EL (cell line): ENCODE measurements at places on chromosomes 1 and 21.

DNA sequence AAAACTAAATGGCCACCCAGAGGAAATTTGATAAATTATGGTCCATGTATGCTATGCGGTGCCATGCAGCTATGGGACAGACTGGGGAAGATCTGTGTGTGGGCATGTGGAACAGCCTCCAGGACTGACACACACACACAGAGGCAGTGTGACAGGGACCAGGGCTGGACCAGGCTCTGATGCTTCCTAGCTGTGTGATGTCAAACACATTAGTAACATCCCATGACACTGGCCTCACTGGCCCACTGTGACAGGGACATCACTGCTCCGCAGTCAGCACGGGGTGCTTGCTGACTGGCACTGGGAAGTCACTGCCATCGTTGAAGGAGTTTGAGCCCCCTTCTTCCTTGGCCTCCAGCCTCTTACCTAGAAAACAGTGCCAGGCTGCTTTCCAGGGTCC lies 13.9 kb downstream of the RAP1GAP start:
- DNase-seq: no peak

DNA sequence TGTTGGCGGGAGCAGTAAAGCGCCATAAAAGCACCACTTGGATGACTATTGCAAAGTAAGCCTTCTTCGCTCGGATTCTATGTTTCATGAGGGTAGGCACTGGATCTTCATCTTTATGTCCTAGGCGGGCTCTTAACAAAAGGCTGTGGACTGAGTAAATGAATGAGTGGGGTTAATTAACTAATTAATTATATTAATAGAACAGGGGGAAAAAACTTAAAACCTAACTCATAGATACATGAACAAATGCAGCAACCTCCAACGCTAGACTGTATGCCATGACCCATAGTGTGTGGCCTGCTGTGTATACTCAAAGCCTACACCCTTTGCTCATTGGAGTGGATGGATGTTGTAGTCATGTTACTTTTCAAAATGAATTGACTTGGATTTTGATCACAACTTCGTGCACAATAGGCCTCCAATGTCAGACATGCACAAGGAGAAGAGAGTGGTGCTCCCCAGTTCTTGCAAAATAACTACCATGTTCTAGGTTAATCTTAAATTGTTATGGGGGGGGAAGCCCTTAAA lies 417 bp upstream of the GFI1 start:
- no peak for DNase-seq

DNA sequence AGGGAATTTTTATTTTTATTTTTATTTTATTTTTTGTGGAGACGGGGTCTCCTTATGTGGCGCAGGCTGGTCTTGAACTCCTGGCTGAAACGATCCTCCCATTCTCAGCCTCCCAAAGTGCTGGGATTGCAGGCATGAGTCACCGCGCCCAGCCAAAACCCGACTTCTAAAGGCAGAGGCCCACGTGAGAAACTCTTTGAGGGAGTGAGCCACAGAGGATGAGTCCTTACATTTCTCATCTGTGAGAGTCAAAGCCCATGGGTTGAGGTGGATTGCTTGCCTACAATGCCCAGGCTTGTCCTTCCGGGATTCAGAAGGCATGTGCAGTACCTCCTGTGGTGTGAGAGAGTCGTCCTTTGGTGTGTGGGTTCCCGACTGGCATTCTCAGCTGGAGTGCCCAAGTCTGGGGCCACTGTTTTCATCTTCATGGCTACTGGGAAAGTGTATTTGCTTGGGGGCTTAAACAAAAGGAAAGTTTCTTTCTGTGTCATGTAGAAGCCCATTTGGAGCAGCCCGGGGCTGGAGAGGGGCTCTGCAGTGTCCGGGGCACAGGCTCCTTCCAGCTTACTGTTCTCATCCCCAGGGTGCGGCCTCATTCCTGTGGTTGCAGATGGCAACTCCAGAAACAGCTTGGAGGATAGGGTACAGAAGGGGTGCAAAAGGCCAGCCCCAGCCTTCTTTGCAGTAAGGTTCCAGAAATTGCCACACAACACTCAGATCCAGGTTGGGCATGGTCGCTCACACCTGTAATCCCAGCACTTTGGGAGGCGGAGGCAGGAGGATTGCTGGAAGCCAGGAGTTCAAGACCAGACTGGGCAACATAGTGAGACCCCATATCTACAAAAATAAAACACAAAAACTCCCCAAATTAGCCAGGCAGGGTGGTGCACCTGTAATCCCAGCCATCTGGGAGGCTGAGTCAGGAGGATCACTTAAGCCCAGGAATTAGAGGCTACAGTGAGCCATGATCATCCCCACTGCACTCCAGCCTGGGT lies 29.4 kb upstream of the CSF3R start:
- DNase-seq: peak; percentile 40

DNA sequence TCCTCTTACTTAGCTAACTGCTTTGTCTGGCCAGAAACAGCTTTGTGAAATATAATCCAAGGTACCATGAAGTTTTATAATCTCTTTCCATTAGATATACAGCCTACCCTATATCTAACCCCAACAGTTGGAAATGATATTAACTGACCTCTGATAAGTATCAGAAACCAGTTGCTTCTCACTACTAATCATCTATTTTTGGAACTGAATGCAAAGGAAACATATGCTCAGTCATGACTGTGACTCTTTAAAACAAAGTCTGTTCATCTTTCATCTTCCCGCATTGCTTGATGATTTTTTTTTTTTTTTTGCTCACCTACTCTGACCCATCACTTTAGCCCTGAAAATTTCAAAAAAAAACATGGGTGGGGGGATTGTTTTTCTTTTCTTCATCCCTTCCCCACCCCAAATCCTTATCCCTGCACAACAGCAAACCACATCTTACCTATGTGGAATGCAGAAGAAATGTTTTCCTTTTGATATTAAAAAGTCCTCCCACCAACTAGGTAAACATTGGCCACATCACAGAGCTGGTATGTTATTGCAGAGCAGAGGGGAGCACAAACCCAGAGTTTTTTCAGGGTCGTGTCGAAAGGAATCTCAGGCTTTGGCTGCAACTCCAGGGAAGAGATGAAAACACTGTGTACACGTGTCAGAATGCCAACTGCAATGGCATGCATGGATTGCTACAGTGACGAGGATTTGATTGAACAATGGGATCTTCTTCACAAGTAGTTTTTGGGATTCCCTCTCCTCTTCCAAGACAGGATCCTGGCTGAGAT lies 137.3 kb downstream of the SLC30A10 start:
- DNase-seq: peak; percentile 55

DNA sequence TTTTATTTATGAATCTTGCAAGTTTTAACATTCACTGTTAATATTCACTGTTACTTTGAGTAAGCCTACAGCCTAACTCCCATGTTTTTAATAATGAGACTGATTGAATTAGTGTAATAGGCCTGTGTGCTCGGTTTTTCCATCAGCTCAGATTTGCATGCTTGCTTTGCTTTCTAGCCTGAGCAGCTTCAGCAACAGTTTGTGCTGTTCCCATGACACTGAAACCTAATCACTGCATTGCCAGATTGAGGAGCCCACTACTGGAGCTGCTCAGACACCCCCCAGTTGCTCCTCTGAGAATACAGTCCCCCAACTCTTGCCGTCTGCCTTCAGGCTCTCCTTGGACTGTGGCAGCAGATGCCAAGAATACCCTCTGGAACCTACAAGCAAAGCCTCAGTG lies 695.4 kb downstream of the BRINP3 start:
- DNase-seq: no peak

- DNase-seq: peak; percentile 61
Observed at GRCh38 chr1:234613128-234613875, 3.3 kb upstream of the IRF2BP2 start.

DNA sequence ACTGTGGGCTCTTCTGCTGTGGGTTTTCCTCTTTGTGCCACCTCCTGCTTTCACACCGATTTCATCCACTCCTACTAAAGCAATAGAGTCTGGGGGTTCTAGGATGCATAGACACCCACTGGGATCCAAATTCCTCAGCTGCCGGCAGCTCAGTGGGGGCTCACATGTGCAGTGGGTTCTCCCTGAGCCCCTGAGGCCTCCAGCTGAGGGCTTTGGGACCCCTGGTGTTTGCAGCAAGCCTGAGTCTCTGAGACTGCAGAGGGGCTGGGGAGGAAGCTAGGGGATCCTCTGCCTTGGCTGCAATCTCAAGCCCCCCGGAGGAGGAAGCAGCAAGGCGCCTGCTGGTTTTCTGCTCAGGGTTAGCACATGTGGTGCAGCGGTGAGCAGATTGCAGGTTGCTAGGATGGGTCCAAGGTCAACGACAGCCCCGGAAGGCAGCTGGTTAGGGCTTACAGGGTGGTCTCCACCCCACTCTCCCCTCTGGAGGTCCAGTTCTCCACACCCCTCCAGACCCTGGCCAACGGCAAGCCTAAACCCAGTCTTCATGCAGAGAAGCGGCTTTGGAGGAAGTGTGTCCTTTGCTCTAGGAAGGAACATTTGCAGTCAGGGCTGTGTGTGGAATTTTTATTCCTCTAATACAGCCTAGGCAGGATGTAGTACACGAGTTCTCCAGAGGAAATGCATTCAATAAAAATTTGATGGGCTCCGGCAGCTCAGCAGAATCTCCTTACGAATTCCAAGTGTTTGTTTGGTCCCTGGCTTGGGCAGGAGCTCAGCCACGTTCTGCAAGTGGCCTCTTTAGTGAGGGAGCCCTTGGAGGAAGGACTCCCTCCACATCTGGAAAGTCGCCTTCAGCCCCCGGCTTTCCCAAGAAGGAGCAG lies 269.1 kb upstream of the VAMP3 start:
- DNase-seq: no peak

GRCh38 chr1:168656485-168656884 lies 72.5 kb downstream of the DPT start:
- DNase-seq: no peak

- no peak for DNase-seq
Observed at GRCh38 chr1:37795340-37796125, 1.9 kb downstream of the MANEAL start.

DNA sequence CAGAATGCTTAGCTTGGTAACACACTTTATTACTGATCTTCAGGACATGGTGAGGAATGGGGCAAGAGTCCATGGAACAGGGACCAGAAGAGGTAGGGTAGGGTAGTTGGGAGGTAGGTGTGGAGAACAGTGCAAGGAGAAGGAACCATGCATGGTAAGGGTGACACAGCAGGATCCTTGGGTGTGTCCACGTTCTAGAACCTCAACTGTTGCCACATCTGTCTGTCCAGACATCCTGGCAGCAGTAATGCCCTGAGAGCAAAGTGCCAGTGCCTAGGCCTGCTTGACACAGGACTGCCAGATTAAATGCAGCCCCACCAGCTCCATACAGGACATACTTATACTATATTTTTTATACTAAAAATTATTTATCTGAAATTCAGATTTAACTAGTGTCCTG lies 13.9 kb downstream of the DMAP1 start:
- no peak for DNase-seq

- DNase-seq: no peak
Observed at GRCh38 chr1:88275259-88275862, 408.7 kb upstream of the PKN2 start.

DNA sequence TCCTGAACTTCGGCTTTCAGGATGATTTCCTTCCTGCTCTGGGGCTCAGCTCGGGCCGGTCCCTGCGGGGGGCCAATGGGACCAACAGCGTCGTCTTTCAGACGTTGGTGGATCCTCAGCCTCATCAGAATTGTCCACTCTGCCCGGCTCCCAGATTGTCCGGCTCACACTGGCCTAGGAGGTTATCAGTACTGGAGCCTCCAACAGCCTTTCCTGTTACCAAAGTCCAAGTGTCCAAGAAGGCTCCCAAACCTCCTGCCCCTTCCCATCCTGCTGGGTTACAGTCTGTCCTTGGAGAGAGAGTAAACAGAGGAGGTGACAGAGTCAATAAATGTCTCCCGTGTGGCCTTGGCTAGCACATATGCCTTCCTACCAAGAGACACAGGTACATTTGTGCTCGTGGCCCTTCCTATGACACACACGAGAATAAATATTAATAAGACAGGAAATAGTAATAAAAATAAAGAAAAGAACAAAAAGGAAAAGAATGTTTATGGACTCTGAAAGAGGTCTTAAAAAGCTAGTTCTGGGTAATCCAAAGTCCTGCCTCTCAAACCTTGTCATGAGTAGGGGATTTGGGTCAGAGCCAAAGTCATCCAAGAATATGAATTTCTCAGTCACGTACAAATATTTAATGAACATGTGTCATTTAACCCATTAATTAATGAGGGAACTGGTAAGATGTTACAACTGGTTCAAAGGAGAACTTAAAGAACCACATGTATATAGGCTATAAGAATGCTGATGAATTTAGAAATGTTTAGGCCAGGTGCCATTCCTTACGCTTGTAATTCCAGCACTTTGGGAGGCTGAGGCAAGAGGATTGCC lies 80.8 kb upstream of the SLC2A1 start:
- DNase-seq: no peak

- DNase-seq: peak; percentile 64
Observed at GRCh38 chr1:156894711-156895454, 1.4 kb downstream of the PEAR1 start.

DNA sequence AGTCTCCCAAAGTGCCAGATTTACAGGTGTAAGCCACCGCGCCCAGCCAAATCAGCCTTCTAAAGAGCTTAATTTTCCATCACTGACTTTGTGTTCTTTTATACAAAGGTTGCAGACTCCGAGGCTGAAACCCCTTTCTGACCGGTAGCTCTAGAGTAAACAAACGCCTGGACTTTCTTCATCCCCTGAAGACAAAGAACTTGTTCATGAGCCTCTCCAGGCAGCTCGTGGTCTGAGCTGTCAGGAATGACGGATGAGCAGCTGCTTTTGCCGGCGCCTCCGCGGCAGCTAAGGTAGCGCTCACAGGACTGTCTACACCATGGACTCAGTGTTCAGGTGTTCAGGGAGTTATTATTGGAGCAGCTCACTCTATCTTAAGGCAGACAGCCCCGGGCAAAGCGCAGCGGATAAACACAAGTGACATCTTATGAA lies 128.5 kb upstream of the ERRFI1 start:
- DNase-seq: no peak

DNA sequence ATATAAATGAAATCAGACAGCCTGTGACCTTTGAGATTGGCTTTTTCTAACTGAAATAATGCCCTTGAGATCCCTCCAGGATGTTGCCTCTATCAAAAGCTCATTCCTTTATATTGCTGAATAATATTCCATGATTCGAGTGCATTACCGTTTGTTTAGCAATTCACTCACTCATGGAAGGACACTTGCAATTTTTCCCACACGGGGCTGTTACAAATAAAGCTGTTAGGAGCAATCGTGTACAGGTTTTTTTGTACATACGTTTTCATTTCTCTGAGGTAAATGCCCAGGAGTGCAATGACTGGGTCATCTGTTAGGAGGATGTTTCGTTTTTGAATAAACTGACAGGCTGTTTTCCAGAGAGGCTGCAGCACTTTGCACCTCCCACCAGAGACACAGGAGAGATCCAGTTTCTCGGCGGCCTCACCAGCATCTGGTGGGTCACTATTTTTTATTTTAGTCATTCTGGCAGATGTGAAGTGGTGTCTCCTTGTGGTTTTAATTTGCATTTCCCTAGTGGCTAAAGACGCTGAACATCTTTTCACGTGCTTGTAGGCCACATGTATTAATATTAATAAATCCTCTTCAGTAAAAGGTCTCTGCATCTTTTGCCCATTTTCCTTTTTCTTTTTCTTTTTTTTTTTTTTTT lies 11.0 kb downstream of the PRDM15 start:
- DNase-seq: peak; percentile 34
